ENCODE measurements at places on chromosomes 6 and 20. TPM values are rescaled to one million over a fixed set of nuclear protein-coding genes. Genes with fewer than 3 reads are reported as not detected.

The FRS3 gene
- total RNA-seq = 1.8 TPM

The TRIM31 gene
- total RNA-seq = not detected

The E2F1 gene
- 1.6 TPM for total RNA-seq

The FERMT1 gene
- total RNA-seq = 0.84 TPM

The SLC22A1 gene
- 0.75 TPM for total RNA-seq

The GGTLC1 gene
- total RNA-seq = not detected

The PPARD gene
- 16.9 TPM for total RNA-seq

The PARD6B gene
- 5.3 TPM for total RNA-seq

The CTAGE9 gene
- total RNA-seq = not detected

The NRSN1 gene
- not detected for total RNA-seq

The CASS4 gene
- 5.3 TPM for total RNA-seq

The GNMT gene
- total RNA-seq = not detected

The CLDN20 gene
- not detected for total RNA-seq

Data from omental fat pad (tissue), 4 donors.